Omental fat pad (tissue), 4 donors: ENCODE measurements at places on chromosomes 16 and 17.

GRCh38 chr17:57987581-57988300 lies at the start of gene VEZF1:
Gene VEZF1, minus strand, starts transcription at chr17:57988254. Its CDS starts 143 bp downstream, at chr17:57988111.
- DNase-seq = no peak

DNA sequence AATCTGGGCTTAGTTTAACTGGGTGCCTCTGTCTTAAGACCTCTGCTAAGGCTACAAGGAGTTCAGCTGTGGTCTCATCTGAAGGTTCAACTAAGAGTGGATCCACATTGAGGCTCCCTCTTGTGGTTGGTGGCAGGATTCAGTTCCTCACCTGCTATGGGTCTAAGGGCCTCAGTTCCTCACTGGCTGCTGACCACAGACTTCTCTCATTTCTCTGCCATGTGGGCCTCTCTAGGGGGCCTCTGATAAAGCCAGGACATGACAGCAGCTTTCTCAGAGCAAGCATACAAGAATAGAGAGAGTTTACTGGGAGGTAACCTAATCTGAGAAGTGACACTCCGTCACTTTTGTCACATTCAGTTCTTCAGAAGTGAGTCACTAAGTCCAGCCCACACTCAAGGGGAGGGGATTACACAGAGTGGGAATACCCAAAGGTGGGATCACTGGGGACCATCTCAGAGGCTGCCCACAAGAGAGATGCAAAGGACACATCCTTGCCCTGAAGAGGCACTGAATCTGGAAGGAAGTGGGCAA lies 19.2 kb upstream of the ABAT start:
- no peak for DNase-seq

DNA sequence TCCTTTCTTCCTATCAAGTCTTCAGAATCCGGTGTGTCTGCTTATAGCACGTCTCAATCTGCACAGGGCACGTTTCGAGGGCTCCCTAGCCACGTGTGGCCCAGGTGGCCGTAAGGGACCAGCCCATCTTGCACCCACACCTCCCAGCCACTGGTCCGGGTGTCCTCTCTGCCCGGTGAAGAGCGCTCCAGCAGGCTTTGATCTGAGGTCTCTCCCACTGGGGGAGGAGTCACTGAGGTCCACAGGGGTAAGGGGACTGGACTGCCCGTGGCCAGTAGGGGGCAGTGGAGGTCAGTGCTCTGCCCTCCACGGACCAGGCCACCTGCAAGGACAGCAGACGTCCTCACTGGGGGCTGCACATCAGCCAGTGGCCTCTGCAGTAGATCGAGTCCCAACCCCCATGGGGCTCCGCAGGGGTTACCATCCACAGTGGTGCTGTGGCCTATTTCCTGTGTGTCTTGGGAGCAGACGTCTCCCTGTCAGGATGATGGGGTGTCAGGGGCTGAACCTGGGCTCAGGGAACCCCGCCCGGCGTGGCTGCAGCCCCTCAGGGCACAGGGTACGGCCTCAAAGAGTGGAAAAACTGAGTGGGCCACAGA lies 204.1 kb upstream of the CIBAR2 start:
- DNase-seq = no peak

DNA sequence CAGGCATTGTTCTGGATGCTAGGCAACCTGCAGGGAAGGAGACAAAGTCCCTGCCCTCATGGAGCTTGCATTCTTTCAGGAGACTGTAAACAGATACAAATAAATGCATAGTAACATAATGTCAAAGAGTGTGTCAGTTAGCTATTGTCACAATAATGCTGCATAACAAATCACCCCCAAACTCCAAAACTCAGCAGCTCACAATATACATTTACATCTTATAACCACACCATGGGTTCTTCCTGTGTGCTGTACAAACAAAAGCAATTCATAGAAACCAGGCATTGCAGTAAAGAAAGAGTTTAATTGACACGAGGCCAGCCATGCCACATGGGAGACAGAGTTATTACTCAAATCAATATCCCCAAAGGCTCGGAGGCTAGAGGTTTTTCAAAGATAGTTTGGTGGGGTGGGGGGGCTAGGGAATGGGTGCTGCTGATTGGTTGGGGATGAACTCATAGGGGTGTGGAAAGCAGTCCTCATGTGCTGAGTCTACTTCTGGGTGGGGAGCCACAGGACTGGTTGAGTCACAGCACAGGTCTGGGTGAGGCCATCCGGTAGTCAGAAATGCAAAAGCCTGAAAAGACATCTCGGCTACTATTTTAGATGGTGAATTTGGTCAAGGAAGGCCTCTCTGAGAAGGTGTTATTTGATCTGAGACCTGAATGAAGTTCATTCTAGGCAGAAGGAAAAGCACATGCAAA lies 79.0 kb downstream of the GPRC5B start:
- no peak for DNase-seq

- no peak for DNase-seq
These were observed 270.7 kb downstream of the NTN1 start for GRCh38 chr17:9291912-9292560.

DNA sequence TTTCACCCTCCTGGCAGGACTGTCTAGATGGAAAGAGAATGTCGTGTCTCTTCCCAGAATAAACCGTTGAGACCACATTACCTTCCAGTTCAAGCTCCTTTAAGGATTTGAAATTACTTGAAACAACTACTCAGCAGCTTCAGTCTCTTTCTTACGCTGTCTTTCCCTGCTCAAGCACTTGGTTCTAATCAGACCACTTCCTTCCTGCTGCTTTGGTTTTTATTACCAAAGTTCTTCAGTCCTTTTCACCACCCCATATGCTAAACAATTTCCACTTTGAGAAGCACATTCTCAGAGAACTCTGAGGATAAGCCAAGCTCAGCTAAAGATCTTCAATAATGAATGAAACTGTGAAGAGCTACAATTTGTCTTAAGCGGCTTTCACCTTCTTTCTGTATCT lies 105.4 kb downstream of the STX8 start:
- DNase-seq = no peak

GRCh38 chr16:77430787-77431585 lies 3.8 kb downstream of the ADAMTS18 start:
- no peak for DNase-seq

DNA sequence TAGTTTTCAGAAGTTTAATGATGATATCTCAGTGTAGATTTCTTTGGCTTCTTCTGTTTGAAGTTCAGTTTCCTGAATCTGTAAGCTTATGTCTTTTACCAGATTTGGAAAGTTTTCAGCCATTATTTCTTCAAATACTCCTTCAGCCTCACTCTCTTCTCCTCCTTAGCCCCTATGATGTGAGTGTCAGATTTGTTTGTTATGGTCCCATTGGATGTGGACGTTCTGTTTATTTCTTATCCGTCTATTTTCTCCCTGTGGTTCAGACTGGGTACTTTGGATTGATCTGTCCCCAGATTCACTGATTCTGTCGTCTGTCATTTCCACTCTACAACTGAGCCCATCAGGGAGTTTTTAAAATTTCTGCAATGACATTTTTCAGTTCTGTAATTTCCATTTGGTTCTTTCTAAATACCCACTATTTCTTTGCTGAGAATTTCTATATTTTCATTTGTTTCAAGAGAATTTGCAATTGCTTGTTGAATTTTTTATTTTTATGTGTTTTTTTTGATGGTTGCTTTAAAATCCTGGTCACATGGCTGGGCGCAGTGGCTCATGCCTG lies 110.9 kb downstream of the SEC14L1 start:
- DNase-seq = no peak

DNA sequence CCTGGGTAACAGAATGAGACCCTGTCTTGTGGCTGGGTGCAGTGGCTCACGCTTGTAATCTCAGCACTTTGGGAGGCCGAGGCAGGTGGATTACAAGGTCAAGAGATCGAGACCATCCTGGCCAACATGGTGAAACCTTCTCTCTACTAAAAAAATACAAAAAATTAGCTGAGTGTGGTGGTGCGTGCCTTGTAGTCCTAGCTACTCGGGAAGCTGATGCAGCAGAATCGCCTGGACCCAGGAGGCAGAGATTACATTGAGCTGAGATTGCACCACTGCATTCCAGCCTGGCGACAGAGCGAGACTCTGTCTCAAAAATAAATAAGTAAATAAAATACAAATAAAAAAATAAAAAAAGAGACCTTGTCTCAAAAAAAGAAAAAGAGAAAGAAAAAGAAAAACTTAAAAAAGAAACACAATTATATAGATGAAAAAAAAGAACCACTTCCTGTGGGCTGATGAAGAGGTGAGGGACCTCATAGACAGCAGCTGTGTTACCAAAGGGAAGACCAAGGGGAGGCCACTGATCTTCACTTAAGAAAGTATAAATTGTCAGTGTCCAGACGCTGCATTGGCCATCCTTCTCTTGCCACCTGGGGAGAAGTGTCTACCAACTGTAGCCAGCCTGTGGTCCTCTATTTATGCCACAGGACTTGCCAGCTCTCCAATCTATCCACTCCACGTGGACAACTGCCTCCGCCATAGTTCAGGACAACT lies 24.4 kb upstream of the SMG1 start:
- DNase-seq = no peak

DNA sequence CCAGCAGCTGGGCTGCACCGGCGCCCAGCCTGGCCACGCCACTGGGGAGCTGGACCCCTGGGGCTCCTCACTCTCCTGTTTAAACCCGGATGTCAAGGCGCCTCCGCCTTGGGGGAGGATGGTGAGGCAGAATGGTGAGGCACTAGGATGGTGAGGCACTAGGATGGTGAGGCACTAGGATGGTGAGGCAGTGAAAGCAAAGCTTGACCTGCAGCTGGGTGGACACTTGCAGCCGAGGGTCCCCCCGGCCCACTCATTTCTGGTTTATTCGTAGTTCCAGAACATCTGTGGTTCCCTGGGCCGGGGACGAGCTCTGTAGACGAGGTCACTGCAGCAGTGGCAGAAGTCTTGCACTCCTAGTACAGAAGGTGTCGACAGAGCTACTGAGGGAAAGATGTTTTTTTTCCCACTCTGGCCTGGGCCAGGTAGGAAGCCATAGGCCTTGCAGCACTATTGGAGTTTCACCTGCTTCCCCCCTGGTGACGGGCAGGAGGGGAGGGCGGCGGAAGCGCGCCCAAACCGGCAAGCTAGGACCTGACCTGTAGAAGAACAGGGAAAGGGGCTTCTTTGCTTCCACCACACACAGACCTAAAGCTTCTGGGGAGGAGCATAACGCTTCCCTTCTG lies 1.1 kb upstream of the HNF1B start:
- no peak for DNase-seq
